ENCODE measurements at places on chromosomes 16 and 17.

GRCh38 chr16:30185683-30186421, 2.5 kb downstream of the CORO1A start:
- DNase-seq: peak; percentile 59

- no peak for DNase-seq
Observed at GRCh38 chr16:70659953-70660671, 13.8 kb downstream of the IL34 start.

GRCh38 chr17:70564006-70564620, 394.8 kb downstream of the KCNJ2 start:
- DNase-seq: no peak

- DNase-seq: no peak
Observed at GRCh38 chr16:10765772-10766171, 22.1 kb downstream of the NUBP1 start.

- peak; percentile 55 for DNase-seq
Observed at GRCh38 chr16:9090101-9090959, 1.1 kb upstream of the HAPSTR1 start.

- no peak for DNase-seq
Observed at GRCh38 chr17:62321451-62321850, 58.9 kb upstream of the EFCAB3 start.

- no peak for DNase-seq
Observed at GRCh38 chr17:68884888-68885287, 70.3 kb downstream of the ABCA8 start.

- DNase-seq: no peak
Observed at GRCh38 chr17:47705536-47706530, 11.9 kb downstream of the TBKBP1 start.

GRCh38 chr16:82231008-82231787, 61.2 kb upstream of the MPHOSPH6 start:
- no peak for DNase-seq

GRCh38 chr17:32285306-32285705, 19.7 kb downstream of the RHBDL3 start:
- DNase-seq: no peak

GRCh38 chr17:17937201-17937853, 34.9 kb downstream of the TOM1L2 start:
- DNase-seq: no peak

DNA sequence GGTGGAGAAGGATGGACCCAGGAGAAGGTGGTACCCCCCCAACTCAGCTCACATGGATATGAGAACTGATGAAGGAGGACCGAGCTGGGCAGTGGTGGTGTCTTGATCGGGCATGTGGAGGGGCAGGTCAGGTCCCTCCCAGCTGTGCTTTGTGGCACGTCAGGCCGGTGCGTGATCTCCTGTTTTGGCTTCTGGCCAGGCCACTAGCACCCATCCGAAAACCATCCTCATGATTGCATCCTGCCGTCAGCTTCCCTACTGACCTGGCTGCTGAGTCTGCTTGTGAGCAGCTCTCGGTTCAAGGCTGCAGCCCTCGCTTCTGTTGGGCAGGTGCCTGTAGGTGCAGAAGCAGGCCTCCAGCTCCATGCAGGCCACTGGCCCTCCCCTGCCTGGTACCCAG, 53.1 kb downstream of the PLD6 start:
- DNase-seq: no peak

- no peak for DNase-seq
Observed at GRCh38 chr17:71801301-71801700, 319.5 kb upstream of the SOX9 start.

- DNase-seq: peak; percentile 74
Observed at GRCh38 chr17:15436473-15437302, 30.7 kb downstream of the CDRT4 start.

DNA sequence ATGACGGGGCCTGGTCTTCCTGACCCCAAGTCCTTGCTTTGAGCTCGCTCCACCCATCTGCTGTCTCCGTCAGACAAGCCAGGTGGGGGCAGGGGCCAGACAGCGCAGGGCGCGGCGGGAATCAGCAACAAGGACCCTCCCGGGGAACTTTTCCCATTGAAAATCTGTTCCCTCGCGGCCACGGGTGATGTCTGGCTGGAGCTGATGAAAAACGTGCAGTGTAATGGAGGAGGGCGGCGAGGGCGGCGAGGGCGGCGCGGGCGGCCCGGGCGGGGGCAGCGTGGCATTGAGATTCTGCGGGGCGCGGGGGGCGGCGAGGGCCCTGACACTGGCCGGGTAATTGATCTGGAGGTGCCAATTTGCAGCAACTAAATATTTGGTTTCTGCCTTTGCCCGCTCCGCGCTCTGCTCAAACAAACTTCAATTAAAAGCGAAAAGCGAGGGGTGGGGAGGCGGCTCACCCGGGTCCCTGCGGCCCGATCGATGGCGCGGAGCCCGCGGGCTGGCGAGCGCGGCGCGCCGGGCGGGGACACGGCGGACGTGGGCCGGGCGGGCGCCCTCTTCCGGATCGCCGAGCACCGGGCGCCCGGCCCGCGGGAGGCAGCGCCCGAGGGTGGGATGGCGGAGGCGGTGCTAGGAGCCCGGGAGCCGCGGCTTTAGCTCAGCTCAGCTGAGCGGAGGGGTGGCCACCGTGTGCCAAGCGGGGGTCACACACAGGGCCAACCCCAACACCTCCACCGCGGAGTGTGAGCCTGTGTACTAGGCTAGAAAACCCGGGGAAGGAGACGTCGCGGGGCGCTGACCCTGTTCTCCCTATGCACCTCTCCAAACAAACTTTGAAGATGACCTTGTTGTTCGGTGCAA, 32.4 kb downstream of the DCAKD start:
- DNase-seq: no peak

- no peak for DNase-seq
Observed at GRCh38 chr16:80323187-80323807, 217.5 kb upstream of the DYNLRB2 start.

- no peak for DNase-seq
Observed at GRCh38 chr16:58124601-58124915, 4.6 kb downstream of the CFAP20 start.

- DNase-seq: no peak
Observed at GRCh38 chr16:86137359-86137758, 238.4 kb downstream of the IRF8 start.

- DNase-seq: no peak
Observed at GRCh38 chr16:27291722-27292240, 22.0 kb upstream of the IL4R start.

- peak; percentile 88 for DNase-seq
Observed at GRCh38 chr17:7989781-7990655, 12.4 kb upstream of the GUCY2D start.

GRCh38 chr16:29811896-29812665, at the start of gene PRRT2:
TSS of gene PRRT2 (plus strand) at chr16:29812193. CDS start at chr16:29813055, 862 bp downstream.
- DNase-seq: peak; percentile 76

GRCh38 chr16:67086822-67087221, 22.9 kb upstream of the PHAF1 start:
- no peak for DNase-seq

DNA sequence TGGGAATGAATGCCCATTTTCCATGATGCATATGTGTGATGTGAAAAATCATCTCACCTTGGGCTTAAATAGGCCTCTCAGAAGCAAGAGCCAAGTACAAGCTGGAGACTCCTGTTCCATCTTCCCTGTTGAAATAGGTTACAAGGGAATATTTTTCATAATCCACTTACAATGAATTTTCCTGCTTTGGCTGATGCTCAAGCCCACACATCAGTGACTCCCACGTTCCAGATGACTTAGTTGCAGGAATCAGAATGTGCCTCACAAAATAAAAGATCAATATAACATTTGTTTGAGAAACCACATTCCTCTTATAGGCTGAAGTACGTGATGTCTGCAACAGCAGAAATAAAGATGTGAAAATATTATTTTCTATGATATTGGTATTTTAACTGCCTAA, 24.1 kb downstream of the ANKFN1 start:
- no peak for DNase-seq

DNA sequence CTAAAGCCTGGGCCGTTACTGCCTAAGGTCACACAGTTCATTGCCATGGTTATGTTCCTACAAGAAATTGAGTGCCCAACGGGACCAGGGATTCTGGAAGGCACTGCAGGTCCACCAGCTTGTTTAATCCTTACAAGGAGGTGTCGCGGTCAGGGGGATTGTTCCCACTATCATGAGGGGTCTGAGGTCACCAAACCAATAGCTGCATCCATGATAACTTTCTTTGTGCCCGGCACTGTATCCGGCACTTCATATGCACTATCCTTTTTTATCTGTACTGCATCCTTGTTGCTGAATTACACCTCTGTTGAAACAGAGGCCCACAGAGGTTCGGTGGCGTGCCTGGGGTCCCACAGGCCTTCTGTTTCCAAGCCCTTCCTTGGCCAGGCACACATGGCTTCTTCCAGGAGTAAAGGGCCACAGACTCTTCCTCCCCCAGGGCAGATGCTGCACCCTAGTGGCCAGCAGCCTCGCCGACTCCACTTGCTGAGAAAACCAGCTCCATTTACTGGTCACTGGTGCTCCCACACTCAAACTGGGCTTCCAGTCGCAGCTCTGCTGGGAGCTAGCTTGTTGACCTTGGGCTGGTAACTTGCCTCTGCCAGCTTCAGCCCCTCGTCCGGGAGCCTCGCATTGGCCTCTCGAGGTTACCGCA, 82.0 kb upstream of the PLCG2 start:
- DNase-seq: no peak

- DNase-seq: no peak
Observed at GRCh38 chr17:55318081-55318480, 53.3 kb downstream of the HLF start.

DNA sequence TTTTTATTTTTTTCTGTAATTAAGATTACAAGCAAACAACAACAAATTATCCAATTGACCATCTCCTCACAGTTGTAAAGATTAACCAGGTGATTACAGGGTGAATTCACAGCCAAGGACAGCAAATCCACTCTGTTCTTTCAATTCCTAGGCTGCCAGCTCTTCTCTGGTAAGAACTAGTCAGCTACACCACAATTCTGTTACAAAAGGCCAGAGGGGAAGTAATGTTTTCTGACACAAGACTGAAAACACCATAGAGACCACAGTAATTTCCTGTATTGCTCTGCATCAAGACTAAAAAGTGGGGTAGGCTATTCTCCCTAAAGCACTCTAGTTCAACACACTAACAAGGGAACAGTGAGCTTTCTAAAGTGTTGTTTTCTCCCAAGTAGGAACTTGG, 10.6 kb downstream of the CA10 start:
- DNase-seq: no peak

GRCh38 chr17:13865650-13866049, 203.7 kb upstream of the COX10 start:
- DNase-seq: no peak

DNA sequence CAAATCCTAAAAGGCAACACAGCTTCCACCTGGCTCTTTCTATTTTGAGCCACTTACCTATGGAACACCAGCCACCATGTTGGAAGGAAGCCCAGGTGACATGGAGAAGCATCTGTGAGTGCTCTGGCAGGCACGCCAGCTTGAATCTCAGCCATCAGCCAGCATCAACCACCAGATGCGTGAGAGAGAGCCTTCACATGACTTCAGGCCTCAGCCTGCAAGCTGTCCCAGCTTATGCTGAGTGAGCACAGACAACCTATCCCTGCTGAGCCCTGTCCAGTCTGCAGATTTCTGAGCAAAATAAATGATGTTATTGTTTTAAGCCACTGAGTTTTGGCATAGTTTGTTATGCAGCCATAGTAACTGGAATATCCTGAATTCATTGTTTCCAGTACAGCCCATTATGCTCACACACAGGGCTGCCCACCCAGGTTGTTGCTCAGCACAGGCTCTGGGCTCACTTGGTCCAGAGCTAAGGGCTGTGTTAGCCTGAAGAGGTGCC, 35.1 kb downstream of the TMEM238L start:
- no peak for DNase-seq

- no peak for DNase-seq
Observed at GRCh38 chr17:48162306-48162934, 54.9 kb downstream of the SNX11 start.

DNA sequence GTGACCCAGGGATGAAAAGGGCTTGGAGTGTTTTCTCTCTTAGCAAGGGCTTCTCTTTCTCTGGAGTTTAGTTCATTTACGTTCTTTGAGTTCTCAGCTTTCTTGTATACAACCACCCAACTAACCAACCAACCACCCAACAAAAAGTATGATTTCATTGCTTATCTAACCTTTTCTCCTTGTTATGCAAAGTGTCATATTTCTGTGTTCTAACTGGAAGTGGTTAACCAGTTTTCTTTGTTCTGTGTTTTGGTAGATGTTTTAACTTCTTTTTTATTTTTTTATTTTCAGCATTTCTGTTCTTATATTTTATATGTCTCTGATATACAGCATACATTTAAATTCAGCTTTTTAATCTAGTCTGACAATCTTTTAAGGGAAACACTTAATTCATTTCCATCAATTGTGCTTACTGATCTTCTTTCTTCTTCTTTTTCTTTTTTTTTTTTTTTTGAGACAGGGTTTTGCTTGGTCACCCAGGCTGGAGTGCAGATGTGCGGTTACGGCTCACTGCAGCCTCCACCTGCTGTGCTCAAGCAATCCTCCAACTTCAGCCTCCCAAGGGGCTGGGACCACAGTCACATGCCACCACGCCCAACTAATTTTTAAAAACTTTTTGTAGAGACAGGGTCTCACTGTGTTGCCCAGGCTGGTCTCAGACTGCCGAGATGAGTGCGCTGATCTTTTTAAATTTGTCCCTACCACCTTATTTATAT, 29.6 kb downstream of the NLK start:
- DNase-seq: no peak

DNA sequence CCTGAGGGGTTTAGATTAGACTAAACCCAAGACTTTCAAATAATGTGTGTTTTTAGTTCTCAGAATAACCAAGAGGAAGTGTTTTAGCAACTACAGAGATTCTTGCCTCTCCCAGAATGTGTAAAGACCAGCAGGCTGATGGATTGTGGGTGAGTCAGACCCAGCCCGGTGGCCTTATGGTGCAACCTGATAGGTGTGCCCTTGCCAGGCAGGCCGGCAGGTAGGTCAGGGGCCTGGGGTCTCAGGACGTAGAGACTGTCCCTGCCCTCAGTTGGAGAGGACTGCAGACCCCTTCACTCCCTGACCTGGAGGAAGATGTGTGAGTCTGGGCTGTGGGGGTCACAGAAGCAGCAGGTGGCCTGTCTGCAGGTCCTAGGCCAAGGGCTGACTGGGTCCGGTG, 47.2 kb upstream of the ACSF3 start:
- no peak for DNase-seq

- no peak for DNase-seq
Observed at GRCh38 chr16:86883583-86884389, 305.4 kb downstream of the FOXL1 start.

DNA sequence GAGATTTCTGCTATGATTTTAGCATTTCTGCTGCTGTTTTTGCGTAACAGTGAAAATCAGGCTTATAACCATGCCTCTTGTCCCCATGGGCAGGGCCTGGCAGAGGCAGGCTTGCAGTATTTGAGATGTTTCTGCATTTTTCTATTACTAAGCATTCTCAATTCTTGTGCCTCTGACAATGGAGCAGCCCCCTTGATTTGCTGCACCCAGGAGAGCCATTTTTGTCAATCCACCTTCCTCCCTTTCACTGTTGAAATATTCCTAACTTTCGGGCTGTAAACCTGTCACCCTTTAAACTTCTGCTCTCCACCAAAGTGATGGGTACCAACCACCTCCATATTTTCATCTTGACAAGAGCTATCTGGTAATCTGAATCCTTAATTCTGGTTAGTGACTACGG, 178.1 kb downstream of the CNTNAP4 start:
- no peak for DNase-seq

All from ureter (tissue), 1 donor.